Stimulated activated CD4-positive, alpha-beta T cell treated with anti-CD3 and anti-CD28 coated beads, Interleukin-2, amount 100 ng/mL, for 24 hours (primary cell): ENCODE measurements at places on chromosomes 1 and 21.

DNA sequence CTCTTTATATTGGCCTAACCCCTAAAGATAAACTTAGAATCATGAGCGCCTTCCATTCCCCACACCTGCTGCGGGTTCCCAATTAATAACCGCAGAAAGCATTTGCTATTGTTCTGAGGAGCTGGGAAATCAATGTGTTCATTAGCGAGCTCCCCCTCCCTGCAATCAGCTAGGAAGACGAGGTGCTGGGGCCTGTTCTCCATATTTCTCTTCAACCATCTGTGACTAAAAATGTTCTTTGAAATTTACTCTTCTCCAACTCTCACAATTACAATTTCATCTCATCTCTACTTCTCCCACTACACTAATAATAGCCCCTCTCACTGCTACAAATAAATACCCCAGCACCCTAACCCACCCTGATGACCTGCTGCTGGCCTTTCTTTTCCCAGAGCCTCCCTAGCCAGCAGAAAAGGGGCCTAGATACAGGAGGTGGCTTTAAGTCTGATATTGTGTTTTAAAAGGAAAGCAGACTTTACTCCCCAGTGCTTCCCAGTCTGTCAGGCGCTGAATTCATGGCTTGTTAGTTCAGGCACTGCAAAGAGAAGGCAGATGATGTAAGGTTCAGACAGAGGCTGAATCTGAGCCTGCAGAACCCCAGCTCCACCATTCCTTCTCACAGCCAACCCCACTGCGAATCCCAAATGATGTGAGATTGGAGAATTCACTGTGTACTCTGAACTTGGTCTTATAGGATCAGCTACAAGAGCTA lies 477.5 kb upstream of the DAB1 start:
- DNase-seq: no peak

- no peak for DNase-seq
Observed at GRCh38 chr1:85577419-85578320, 2.9 kb upstream of the CCN1 start.

- DNase-seq: no peak
Observed at GRCh38 chr1:53684741-53685140, 54.2 kb downstream of the GLIS1 start.

GRCh38 chr1:221478050-221478949 lies 263.6 kb downstream of the DUSP10 start:
- DNase-seq: peak; percentile 44

DNA sequence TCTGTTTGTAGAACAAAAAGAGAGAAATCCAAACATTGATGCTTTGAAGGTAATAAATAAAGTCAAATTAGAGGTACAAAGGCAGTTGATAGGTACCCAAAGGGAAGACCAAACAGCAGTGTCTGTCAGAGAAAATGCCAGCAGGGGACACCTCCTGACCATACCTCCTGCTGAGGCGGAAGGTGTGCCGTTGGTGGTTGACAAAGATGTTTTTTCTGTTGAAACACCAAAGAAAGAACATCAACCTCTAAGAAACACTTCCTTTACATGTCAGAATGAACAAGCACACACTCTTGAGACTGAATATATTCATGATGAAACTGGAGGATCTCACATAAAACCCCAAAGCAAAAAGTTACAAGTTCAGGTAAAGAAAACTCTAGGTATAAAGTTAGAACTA lies 128.3 kb downstream of the MACF1 start:
- no peak for DNase-seq

DNA sequence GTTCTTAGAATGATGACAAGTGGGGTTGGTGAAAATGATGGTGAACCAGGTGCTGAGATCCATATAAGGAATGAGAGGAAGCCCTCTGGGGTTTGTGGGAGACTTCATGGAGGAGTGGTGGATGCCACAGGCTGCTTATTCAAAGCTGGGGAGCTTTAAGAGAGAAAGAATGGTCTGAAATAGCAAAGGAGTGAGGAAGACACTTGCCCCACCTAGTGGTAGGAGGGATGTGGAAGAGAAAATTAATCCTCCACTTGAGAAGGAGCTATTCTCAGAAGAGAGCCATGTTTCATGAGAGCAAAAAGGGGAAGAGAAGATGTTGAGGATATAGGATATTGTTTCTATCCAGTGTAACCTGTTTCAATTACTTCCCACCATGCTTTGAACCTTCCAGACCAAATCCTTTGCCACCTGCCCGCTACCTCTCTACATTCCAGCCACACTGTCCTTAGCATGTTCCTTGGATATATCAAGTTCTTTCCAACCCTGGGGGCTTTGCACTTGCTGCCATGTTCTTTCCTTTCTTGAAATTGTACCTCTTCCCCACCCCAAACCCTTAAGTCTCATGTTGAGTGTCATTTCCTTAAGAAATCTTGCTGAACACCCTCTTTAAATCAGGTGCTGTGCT lies 19.6 kb upstream of the ZNF648 start:
- no peak for DNase-seq

- no peak for DNase-seq
Observed at GRCh38 chr1:79109445-79109844, 102.9 kb upstream of the ADGRL4 start.

DNA sequence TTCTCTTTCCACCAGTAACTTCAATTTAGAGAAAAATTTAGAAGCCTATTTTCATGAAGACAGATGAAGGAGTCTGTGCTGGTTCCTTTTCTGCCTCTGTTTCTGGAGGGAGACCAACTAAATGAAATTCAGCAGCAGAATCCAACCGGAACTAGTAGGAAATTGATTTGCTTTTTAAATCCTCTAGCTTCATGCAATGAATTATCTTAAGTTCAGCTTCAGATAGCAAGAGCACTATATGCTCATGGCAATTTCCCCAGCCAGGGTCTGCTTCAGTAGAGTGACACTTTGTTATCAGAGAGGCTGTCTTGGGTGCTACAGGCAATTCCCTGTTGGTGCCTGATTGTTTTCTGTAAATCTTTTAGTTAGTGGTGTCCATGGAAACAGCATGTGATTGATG lies 189.7 kb downstream of the SLC35F3 start:
- no peak for DNase-seq

GRCh38 chr1:182357913-182358312 lies 33.7 kb downstream of the GLUL start:
- DNase-seq: no peak

DNA sequence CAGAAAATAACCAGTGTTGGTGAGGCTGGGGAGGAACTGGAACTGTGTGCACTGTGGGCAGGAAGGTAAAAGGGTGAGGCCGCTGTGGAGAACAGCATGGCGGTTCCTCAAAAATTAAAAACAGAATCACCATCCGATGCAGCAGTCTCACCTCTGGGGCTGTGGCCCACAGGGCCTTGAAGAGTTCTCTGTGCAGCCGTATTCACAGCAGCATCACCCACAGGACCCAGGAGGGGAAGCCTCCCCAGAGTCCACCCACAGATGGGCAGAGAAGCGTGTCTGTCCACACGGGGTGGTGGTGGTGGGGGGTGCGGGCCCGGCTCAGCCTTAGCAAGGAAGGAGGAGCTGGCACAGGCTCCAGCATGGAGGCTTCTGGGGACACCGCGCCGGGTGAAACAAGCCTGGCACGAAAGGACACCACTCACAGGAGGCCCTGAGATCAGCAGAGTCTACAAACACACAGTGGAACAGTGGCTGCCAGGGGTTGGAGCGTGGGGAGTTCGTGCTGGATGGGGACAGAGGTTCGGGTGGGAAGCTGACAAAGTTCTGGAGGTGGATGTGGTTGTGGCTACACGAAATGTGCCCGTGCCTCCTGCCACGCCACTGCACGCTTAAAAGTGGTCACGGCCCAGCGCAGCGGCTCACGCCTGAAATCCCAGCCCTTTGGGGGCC lies 11.5 kb downstream of the MORN1 start:
- DNase-seq: no peak

- no peak for DNase-seq
Observed at GRCh38 chr1:11318982-11319381, 46.0 kb downstream of the UBIAD1 start.

DNA sequence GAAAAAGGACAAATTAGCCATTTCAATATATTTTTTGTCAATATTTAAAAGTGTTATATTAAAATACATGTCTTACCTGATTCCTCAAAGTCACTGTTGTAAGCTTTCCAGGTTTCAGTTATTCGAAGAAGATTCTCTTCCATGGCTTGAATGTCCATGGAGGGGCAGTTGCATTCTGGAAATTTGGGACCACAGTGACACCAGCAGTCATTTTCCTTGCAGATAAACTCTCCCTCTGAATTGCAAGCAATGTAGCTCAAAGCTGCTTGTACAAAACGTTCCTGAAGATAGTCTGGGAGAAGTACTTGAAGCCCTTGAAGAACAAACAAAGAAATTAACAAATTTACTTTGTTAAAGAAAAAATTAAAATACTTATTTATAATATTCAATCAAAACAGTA lies 251.7 kb downstream of the BRINP3 start:
- DNase-seq: no peak

DNA sequence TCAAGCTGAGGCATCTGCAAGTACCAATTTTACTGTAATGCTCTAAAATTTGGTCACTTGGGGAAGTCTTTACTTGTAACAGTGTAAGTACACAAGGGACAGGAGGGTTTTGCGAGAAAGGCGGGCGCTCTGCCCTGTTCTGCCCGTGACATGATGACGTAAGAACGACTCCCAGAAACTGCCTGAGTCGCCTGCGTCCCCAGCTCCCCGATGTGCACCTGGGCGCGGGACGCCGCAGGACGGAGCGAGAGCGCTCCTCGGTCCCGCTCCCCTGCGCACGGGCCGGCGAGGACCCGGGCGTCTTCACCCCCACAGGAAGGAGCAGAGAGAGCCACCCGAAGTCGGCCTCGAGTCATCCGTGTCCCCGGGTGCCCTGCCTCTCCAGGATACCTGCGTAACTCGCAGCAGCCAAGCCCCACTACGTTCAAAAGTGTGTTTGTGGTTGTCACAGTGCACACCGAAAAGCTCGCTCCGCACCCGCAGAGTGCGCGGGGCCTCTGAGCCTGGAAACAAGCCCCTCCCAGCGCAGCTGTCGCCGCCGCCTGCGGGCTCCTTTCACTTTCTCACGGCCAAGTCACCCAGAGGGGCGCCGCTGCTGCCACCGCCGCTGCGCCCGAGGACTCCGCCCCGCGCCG lies 3.3 kb upstream of the ZBTB18 start:
- DNase-seq: no peak

DNA sequence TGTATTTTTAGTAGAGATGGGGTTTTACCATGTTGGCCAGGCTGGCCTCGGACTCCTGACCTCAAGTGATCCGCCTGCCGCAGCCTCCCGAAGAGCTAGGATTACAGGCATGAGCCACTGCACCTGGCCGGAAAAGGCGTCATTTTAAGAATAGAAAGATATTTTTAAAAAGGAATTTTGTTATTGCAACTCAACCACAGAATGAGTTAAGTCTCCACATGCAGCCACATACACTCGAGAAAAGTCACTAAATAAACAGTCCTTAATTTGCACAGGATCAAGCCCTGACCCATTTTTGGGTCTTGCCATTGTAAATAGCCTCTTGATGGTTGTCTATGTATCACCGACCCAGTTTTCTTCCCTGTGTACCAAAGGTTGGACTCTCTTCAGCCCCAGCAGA lies 85.5 kb downstream of the FBXO2 start:
- no peak for DNase-seq

DNA sequence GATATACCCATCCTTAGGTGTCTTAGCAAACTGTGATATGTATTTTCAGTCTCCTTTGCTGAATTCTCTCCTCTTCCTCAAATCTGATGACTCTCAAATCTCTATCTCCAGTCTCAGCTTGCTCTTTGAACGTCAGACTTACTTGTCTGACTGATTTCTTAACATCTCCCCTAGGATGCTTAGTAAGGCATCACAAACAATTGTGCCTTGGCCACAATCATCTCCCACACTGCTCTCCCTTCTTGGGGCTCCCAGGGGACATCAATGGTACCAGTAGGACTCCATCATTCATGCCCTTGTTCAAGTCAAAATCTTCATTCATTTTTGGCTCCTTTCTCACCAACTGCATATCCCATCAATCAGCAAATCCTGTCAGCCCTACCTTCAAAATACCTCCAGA lies 42.0 kb downstream of the GNG12 start:
- DNase-seq: no peak

- no peak for DNase-seq
Observed at GRCh38 chr21:33552093-33552998, 9.5 kb downstream of the SON start.

DNA sequence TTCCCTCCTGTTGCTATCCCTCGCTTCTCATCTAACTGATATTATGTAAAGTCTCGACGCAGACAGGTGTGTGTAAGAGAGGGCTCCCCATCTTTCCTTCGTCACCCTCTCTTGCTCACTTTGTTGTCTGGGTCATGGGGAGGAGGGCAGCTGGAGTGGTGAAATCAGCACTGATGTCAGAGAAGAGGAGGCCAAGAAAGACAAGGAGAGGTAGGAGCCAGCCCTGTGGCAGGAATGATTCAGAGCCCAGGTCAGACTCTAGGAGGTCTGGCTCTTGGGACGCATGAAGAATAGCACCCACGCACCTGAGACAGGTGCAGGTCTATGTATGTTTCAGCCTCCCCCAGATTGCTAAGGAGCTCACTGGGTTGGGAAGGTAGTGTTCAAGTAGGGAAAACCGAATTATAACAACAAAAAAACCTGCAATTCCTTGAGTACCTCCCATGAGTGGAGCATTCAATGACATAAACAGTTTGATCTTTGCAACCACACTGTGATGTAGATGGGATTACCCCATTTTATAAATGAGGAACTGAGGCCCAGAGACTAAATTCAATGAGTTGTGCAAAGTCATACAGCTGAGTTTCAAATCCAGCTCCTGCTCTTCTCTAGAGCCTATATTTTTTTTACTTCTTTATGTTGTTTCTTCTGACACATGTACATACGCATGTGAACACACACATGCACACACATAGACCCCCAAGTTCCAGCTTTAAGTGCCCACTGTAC lies 10.4 kb downstream of the NUAK2 start:
- DNase-seq: no peak

DNA sequence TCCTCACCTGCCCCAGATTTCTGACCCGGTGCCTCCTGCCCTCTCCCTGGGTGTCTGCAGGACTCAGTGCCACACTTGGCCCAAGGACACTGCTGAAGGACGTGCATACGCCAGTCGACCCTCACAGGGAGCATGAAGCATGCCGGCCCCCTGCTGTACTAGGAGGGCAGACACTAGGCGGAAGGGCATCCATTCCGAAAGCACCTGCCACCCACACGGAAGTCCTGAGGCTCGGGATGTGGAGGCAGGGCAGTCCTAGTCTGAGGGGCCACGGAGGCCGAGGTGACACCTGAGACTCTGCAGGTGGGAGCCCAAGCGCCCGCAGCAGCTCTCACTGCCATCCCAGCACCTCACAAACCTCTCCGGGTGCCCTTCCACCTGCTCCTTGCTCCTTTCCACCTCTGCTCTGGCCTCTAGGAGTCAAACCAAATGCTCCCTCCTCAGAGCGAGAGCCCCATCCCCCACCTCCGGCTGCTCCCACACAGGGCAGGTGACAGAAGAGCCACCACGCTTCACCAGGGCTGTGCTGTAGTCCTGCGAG lies 2.4 kb downstream of the NPHP4 start:
- no peak for DNase-seq

- no peak for DNase-seq
Observed at GRCh38 chr1:6586404-6586816, 6.6 kb downstream of the ZBTB48 start.

DNA sequence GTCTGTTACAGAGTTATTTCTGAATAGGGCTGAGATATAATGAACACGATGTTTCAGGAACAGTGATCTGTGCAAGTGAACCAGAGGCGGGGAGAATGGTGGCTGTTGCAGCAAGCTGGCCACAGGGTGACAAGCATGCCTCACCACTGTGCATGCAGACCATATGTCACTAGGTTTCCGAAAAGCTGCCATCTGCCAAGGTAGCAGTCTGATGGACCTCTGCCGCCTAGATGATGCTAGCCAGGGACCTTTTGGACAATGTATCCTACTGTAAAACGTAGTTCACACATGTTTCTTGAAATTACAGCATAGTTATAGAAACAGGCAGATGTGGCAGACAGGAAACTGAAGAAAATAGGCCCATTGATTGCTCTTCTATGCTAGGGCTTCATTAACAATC lies 204.2 kb upstream of the RRP15 start:
- DNase-seq: no peak
